ENCODE measurements at places on chromosomes 12 and 14.

GRCh38 chr14:66131111-66131510 is 355.1 kb upstream of the CCDC196 start:
- no peak for DNase-seq

- DNase-seq, result peak; percentile 63
These were observed at the start of gene SCN8A for GRCh38 chr12:51591016-51591901. TSS of gene SCN8A (plus strand) at chr12:51591233. CDS start at chr12:51662818, 71,585 bp downstream.

- DNase-seq, result no peak
These were observed 2.9 kb downstream of the LMNTD1 start for GRCh38 chr12:25550186-25550585.

DNA sequence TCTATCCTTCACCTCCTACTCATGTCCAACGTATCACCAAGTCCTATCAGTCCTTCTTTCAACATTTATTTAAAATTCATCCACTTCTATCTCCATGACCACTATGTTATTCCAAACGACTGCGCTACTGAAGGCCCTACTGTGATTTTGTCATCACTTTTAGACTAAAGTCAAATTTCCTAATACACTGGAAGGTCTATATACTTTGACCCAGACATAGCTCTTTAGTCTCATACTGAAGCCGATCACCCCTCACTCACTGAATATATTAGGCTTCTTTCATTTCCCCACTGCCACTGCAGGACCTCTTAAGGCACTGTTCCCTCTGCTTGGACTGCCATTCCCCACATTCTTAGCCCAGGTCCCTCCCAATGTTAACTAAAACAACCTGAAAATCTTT is 25.6 kb downstream of the SLC38A4 start:
- DNase-seq, result no peak

DNA sequence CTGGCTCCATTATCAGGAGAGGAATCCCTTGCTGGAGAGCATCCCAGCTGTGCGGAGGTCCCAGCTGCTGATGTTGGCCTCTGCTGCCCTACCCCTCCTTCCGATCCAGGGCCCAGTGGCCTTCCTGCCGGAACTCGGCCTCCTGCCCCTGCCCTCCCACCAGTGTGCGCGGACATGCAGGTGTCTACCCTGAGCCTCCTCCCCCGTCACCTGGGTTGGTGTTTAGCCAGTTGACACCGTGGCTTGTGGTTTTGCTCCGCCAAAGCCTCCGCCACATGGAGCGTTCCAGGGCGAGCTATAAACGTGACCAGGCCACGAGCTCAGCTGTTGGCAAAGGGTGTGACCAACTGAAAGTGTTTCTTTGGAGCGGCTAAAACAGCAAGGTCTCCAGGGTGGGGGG is 1104.3 kb downstream of the BCL11B start:
- DNase-seq, result no peak

GRCh38 chr12:90514325-90514724 is 440.7 kb downstream of the CCER1 start:
- no peak for DNase-seq

DNA sequence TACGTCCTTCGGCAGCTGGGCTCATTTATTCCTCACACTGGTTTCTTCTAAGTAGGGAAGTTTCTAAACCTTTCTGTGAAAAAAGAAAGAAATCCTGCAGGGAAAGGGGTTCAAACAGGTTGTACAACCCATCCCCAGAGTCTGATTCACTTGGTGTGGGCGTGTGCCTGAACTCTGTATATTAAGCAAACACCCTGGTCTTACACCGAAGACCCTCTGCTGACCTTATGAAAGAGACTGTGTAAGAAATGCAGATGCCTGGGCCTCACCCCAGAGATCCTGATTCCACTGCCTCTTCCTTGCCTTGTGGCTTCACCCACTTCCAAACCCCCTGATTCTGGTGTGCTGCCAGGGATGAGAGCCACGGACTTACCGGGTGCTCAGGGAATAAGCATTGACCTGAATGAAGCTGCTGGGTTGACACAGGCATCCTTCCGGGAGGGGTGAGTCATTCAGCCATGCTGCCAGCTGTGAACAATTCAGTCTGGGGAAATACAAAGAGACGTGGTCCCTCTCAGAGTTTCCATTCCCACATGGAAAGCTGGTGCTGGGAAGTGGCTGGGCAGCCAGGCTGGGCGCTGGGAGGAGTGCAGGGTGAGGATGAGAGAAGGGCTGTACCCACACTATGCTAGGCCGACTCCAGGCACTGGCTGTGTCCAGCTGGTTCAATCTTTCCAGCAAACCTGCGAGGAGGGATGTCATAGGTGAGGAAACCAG is 26.5 kb upstream of the ACTN1 start:
- peak; percentile 91 for DNase-seq

- DNase-seq, result peak; percentile 77
These were observed 5.5 kb upstream of the PAX9 start for GRCh38 chr14:36655963-36656686.

DNA sequence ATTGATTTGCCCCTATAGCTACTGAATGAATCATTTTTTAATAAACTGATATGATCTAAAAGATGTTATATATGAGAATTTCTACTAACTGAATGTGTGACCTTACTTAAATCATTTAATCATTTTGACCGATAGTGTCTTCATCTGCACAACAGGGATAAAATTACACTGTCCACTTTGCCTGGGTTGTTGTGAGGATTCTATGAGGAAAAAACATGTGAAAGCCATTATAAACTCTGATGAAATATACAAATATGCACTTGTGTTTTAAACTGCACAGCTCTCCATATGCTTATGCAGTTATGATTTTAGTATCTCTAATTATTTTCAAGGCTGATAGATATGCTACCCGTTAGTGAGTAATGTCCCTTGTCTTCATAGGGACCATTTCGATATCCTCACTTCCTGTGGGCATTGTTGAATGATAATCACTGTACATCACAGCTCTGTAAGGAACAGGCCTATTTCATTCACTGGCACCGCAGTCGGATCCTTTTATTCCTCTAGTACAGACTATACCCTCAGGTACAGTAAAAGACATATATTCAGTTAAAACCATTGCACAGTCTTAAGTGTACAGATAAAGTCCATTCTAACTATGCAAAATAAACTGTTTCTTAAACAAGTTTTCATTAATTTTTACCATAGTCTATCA is 88.7 kb upstream of the RAP1B start:
- DNase-seq, result no peak

DNA sequence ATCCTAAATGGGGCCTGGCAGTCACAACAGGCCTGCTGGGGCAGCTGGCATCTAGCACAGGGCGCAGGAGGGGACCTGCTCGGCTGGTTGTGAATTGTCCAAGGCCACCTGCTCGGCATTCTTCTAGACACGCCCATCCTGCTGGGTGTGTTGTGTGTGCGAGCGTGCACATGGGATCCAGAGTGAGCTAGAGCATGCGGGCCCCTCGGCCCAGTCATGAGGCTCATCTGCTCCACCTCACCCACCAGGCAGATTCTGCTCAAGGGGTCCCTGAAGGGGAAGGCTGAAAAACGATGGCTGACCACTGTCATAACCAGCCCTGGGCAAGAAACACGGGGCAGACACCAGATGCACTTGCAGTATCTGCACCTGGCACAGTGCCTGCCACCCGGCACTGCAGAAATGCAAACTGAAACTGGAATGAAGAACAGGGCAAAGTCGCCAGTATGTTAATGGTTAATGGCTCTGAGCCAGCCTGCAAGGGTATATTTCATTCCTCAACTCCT is 31.8 kb downstream of the MAX start:
- DNase-seq, result peak; percentile 64

DNA sequence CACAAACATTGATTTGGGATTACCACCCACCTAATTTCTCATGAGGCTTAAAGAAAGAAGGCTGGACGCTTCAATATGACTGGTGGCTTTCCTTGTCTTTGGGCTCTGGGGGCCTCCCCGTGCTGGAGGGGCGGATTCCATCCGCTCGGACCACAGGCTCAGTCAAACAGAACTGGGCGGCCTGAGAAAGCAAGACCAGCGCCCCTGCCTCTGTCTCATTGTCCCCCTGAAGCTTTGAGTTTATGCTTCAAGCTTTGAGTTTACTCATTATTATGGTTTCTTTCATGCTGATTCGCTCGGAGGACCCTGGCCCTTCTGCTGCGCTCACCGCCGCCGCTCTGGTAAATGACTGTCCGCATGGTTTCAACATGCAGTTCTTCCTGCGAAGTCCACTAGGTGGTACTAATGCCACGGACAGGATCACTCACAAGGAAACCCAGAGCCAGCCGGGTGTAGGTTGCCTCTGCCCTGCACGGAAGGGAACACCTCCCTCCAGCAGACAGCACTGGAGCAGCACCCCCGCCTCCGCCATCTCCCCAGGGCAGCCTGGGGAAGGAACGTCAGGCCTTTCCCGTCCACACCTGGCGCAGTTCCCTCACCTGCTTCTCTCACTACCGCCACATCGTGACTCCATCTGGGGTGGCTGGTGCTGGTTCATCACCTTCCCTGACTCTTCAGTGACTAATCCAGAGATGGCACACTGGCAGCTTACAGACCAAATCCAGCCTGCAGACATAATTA is 13.2 kb upstream of the TIGAR start:
- DNase-seq, result peak; percentile 83

GRCh38 chr14:53190938-53191337 is 37.8 kb upstream of the DDHD1 start:
- DNase-seq, result peak; percentile 39

DNA sequence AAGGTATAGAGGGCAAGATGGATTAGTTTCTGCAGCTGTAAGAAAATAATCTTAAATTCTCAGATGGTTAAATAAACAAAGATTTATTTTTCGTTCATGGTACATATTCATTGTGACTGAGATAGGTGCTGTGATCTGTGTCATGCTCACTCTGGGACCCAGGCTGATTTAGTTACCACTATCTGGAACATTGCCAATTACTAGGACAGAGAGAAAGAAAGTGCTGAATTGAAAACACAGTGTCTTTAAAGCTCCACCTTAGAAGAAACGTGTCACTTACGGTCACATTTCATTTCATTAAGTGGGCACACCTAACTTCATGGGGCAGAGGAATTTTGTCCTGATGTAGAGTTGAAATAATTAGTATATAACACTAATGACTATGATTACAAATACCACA is 430.0 kb downstream of the CCDC91 start:
- DNase-seq, result no peak

- DNase-seq, result no peak
These were observed 153.9 kb downstream of the RAD51B start for GRCh38 chr14:67973436-67973835.

DNA sequence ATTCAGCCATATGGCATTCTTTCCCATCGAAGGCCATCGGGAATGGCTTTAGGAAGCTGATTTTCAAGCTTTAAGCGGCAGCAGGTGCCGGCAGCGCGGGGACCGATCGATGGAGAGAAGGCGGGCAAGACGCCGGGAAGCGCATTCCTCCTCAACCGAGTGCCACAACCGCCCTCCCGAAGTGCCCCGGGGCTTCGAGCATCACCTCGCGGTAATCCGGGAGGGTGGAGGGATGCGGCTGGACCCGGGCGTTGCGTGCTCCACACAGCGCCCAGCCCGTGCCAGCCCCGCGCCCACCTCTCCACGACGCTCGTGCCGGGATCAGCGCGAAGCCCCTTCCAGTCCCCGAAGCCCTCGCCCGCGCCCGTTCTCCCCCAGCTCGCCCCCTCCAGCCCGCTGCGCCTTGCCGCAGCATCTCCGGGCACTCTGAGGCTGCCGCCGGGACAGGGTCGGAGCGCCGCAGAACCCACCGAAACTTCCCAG is 3.2 kb downstream of the USP44 start:
- no peak for DNase-seq

DNA sequence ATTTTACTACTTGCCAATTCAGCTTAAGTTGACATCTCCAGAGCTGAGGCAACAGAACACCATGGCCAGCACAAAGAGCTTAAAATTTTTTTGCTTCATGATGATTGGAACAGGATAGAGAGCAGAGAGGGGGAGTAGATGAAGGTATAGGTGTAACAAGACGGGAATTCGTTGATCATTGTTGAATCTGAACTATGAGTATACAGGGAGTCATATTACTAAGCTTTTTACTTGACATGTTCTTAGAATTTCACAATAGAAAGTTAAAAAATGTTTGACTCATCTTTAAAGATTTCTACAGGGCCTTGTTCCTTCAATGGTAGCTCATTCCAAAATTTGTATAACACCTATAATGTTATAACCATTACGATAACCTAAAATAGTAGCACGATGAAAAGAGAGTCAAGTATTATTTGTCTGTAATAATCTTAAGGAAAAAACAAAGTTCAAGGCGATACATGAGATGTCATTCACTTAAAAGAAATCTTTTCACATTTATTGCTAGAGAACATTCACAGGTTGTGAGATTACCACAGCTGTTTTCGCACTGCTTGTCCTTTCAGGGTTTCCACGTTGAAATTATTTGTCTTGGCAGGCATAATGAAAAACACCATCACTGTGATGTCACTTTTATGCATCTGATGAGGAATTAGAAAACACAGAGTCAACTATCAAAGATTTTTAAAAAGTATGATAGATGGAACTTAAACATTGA is 33.9 kb downstream of the SPX start:
- peak; percentile 78 for DNase-seq

- peak; percentile 59 for DNase-seq
These were observed 214.9 kb downstream of the ADAMTS20 start for GRCh38 chr12:43336962-43337555.

DNA sequence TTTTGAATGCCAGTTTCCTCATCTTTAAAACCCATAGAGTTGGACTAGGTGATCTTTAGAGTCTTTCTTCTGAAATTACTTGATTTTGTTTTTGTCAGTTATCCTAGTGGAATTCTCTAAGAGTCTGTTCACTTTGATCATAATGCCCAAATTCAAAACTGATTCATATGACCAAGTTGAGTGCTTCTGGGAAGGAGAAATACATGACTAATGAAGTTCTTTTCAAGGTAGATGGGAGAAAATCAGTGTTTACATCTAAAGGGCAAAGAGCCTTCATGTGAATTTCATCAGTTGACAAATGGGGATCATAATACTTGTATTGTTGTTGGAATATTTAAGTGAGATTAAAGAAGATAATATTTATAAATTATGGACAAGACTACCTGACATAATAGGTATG is 53.2 kb downstream of the ERC1 start:
- peak; percentile 33 for DNase-seq

GRCh38 chr14:63032641-63033040 is 12.6 kb downstream of the KCNH5 start:
- no peak for DNase-seq

GRCh38 chr12:72110937-72111650 is 161.1 kb upstream of the TRHDE start:
- no peak for DNase-seq

GRCh38 chr12:49189731-49190716 is 1.1 kb upstream of the TUBA1A start:
- DNase-seq, result no peak

- DNase-seq, result no peak
These were observed 520.7 kb downstream of the SOX5 start for GRCh38 chr12:23428758-23429157.

DNA sequence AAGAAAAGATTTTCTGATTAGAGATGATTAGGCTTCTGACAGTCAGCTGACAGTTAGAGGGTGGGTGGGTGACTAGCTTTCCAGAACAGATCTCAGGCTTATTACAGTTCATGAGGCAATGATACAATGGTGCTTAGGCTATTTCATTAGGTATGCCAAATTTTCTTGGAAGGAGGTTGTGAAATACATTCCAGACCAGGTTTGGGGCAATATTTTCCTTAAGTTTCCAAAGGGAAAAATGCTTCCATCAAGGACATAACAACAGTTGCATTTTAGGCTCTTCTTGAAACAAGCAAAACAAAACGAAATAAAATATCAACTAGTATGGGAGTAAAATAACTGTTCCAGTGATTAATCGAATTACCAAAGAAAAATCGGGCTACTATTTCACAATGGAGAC is 59.3 kb upstream of the CNTN1 start:
- DNase-seq, result no peak

- DNase-seq, result no peak
These were observed 18.3 kb downstream of the SLC38A2 start for GRCh38 chr12:46354111-46354801.
